Diencephalon (tissue), 1 donor: ENCODE measurements at places on chromosomes 7 and 10. TPM values are rescaled to one million over a fixed set of nuclear protein-coding genes. Genes with fewer than 3 reads are reported as not detected.

C7orf57 gene
- total RNA-seq, result 5.8 TPM

RPEL1 gene
- not detected for total RNA-seq

PRPF18 gene
- total RNA-seq, result 40.1 TPM

SEMA3C gene
- total RNA-seq, result 74.7 TPM

LIPM gene
- total RNA-seq, result not detected

GRID1 gene
- total RNA-seq, result 20.1 TPM

JCAD gene
- 27.7 TPM for total RNA-seq
